ENCODE measurements at places on chromosomes 2 and 18.
A peak's percentile ranks its signal among the peaks of the same experiment; 100 is the strongest.

DNA sequence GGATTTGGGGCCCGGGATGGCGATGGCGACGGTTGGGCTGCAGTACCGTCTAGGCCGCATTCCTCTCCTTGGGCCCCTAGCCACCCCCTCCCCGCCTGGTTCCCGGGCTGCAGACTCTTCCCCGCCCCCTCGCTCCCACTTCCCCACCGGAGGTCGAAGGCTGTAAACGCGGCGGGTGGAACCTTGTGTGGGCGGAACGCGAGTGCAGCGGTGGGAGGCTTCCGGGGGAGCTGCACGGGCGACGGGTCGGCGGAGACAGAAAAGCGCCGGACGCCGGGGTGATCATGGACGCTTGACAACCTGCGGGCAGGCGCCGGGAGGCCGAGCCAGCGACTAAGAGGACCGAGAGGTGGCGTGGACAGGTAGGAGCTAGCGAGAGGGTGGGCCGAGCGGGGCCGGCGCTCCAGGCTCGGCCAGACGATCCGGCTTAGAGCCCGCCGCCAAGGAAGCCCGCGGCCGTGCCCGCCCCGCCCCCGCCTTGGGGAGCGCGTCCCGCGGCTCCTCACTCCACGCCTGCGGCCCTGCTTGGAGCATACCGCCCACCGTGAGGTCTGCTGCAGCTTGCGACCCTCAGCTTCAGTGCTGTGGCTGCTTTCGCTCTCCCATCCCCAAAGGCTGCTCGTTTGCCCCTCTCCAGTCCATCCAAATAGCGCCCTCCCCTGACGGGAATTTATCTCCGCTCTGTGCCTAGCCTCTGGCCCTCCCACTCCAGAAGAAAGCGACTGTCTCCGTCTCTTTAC, at the start of gene COPS7B:
TSS of gene COPS7B (plus strand) at position 269 of the 740 bp plus-strand sequence. CDS start 2,126 bp downstream, outside the sequence.
- no peak for DNase-seq

- DNase-seq: no peak
Measured at GRCh38 chr2:60213865-60214625, 339.4 kb downstream of the BCL11A start.

GRCh38 chr2:73987109-73987947, 2.6 kb downstream of the TET3 start:
- no peak for DNase-seq

- DNase-seq: no peak
Measured at GRCh38 chr2:28589746-28590463, 94.0 kb downstream of the PLB1 start.

GRCh38 chr2:85753525-85754312, at the start of gene ATOH8:
ATOH8 (plus strand) TSS chr2:85753991; CDS start chr2:85754190, 199 bp downstream.
- no peak for DNase-seq

GRCh38 chr2:214203744-214204289, 207.0 kb upstream of the VWC2L start:
- DNase-seq: no peak

DNA sequence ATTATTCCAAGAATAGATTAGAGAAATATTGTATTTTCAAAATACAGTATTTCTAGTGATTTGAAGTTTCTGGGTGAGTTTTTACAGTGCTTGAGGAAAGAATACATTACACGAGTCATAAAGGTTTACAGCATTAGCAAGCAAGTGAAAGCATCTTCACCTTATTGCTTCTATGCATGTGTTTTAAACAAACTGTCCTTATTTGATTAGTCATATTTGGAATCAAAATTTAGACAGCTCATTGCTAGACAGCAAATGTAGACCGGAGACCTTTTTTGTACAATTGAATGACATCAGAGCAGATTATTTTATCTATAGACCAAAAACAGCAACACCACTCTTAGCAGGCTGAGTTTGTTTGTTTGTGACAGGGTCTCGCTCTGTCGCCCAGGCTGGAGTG, 69.2 kb downstream of the FAM161A start:
- no peak for DNase-seq

GRCh38 chr18:35515460-35516130, 17.8 kb upstream of the INO80C start:
- no peak for DNase-seq

DNA sequence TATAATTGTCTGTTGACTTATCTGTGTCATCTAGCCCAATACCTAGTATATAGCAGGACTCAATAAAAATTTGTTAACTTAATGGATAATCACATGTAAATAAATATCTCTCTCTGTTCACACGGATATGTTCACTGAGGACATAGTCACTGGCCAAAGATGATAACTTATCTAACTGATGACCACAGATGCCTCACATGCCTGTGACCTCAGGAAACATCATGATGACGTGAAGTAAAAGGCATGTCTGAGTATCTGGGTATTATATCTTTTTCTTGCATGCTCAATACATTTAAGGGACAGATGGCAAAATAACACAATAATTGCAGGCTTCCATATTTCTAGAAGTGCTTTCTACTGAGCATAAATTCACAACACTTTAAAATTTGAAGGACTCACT, 41.4 kb upstream of the PARD3B start:
- DNase-seq: no peak

- no peak for DNase-seq
Measured at GRCh38 chr2:195319548-195320412, 337.2 kb upstream of the SLC39A10 start.

DNA sequence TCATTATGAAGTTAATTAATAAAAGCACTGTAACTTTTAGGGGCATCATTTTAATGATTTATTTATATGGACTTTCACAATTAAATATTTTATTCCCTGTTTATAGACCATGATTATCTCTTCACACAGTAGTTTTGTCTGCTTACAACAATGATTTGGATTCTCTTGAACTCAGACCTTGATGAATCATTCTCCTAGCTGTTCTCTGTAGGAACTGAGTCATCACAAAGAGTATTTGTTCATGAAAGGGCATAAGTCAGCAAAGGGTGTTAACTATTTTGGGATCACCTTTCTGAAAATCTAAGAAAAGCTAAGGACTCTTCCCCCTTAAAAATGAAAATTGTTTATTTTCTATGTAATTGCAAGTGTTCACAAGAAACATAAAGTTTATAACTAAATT, 461.1 kb upstream of the UBE2E3 start:
- no peak for DNase-seq

GRCh38 chr2:233371641-233372040, 17.3 kb downstream of the DGKD start:
- no peak for DNase-seq

- DNase-seq: no peak
Measured at GRCh38 chr18:57436191-57436964, 1.2 kb downstream of the ONECUT2 start.

GRCh38 chr18:55647331-55647730, 59.3 kb upstream of the TCF4 start:
- no peak for DNase-seq

DNA sequence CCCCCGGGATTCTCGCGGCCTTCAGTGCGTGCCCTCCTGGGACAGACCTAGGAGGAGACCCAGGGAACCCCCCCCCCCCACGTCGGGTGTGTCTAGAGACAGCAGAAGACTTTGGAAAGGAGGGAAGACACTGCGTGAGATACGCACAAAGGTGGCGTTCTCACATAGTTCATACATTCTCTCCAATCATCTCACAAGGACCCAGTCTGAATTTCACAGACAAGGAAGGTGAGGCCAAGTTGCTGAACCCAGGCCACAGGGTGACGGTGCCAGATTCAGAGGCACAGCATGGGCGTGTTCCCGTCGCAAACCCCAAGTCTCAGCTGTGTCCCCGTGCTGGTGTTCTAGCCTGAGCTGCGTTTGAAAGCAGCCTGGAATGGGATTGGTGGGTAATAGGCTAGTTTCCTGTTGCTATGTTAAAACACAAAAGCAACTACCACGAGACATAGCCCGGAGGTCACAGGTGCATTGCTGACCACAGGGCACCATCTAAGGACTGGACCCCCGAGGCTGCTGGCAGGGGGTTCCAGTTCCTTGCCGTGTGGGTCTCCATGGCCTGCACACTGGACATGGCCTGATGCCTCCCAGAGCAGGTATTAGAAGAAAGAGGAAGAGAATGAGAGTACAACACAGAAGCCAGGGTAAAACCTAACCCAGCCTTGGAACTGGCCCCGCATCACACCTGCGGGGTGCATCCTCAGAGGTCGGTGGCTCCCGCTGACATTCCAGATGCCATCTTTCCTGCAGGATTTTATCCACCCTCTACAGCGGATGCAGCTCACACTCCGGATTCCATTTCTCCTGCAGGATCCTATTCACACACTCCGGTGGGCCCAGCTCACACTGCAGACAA, 1.1 kb upstream of the PXDN start:
- DNase-seq: no peak

GRCh38 chr2:98665677-98666076, 57.3 kb downstream of the UNC50 start:
- DNase-seq: no peak

GRCh38 chr2:171434013-171434989, at the start of gene DCAF17:
DCAF17 (plus strand) TSS chr2:171434226; CDS start chr2:171434578, 352 bp downstream.
- DNase-seq: peak; percentile 51

DNA sequence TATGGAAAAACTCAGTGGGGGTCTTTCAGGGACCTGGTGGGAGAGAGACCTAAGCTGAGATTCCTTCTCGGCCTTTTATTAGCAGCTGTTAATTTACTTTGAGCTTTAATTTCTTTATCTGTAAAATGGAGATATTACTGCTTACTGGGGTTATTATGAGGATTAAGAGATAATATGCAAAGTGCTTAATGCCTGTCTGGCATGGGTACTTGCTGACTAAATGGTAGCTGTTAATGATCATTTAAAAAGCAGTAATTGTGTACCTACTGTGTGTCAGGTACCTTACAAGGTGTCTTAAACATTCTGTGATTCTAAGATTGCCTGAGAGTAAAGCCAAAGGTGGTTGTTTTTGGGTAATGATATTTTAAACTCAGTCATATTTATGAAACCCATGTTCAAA, 2.6 kb downstream of the ITGA6 start:
- no peak for DNase-seq

GRCh38 chr2:43057742-43058725, 168.4 kb downstream of the ZFP36L2 start:
- DNase-seq: no peak

DNA sequence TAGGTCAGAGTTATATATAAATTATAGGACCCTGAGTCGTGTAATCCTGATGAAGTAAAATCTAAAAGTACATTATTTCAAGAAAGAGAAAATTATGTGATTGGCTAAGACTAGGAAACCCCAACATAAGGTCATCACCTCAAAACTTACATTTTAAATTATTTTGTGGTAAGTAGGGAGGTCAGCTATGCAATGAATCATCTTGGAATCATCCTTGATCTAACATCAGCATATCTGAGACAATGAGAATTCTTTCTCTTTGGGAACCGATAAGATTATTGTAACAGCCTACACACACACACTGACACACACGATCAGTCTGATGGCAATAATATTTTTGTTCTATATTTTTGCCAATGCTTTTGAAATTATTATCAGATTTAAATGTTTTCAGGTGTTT, 904.8 kb upstream of the CHAC2 start:
- DNase-seq: no peak

- no peak for DNase-seq
Measured at GRCh38 chr2:20573620-20574422, 77.1 kb downstream of the HS1BP3 start.

- no peak for DNase-seq
Measured at GRCh38 chr2:9288681-9289338, 82.2 kb downstream of the ASAP2 start.

DNA sequence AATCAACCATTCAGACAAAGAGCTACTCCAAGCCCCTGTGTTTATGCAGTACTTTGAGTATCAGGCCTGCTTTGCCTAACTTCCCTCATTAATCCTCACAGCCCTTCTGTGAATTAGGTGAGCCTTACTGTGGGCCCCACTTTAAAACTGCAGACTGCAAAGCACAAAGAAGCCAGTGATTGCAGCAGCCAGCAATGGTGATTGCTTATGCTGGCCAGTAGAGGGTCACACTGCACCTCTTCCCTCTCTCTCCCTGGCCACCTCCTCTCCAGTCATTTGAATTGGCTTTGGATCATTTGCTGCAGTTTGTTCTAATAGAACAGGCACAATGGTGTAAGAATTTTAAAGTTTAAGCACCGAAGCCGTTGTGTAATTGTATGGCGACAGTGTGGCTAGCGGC, 229.9 kb downstream of the AGPS start:
- no peak for DNase-seq

- DNase-seq: no peak
Measured at GRCh38 chr2:237171396-237171795, 85.7 kb downstream of the COPS8 start.

- no peak for DNase-seq
Measured at GRCh38 chr18:74163019-74163660, 14.8 kb downstream of the TIMM21 start.

DNA sequence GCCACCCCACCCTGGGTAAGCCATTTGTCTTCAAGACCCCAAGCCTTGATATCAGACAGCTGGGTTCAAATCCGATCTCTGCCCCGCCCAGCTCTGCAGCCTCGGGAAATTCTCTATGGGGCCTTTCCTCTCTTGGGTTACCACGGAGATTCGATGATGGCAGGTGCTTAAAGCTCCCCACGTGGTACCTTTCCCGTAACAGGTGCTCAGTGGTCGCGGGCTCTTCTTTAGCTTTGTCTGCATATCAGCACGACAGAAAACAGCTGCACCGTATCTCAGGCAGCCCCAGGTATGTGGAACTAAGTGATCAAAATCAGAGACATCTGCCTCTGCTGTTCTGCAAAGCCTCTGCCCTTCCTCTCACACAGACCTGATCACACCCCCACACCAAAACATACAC, 37.4 kb downstream of the TTC32 start:
- no peak for DNase-seq

DNA sequence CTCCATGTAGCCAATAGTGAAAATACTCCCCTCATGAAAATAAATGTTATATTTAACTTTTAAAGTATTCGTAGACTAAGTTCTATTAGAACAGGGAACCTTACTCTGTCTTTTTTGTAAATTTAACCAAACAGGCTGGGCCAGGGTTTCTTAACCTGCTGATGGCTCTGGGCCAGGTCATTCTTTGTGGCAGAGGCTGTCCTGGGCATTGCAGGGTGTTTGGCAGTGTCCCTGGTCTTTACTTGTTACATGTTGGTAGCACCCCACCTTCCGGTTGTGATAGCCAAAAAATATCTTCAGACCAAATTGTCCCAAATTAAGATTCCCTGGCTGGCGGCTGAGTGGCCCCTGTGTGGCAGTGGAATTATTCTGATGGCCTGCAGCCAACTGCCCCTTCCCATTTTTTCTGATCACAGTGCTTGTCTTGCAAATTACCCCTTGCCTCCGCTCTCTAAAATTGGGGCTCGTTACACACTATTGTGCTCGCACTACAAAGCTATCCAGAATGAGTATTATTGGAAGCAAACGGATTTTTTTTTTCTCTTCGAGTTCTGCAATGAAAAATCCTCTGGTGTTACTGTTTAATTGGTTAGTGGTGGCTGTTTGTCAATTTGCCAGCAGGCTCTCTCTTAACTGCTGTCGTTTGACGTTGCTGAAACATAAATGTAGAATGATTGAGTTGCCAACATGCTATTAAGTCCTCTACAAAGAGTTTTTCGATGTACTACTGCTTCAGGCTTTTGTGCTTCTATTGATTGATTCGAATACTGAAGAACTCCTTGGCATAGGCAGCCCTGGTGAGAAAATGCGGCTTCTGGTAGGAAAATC, 216.9 kb downstream of the SH3RF3 start:
- DNase-seq: no peak

- no peak for DNase-seq
Measured at GRCh38 chr2:216637472-216637871, 4.3 kb downstream of the IGFBP2 start.

- DNase-seq: no peak
Measured at GRCh38 chr2:43176449-43176848, 50.0 kb downstream of the ZFP36L2 start.
